Adipocyte (in vitro differentiated cells): ENCODE measurements at places on chromosomes 12 and 14.

GRCh38 chr12:47867495-47867941 lies 37.3 kb downstream of the VDR start:
- DNase-seq: peak; percentile 46

DNA sequence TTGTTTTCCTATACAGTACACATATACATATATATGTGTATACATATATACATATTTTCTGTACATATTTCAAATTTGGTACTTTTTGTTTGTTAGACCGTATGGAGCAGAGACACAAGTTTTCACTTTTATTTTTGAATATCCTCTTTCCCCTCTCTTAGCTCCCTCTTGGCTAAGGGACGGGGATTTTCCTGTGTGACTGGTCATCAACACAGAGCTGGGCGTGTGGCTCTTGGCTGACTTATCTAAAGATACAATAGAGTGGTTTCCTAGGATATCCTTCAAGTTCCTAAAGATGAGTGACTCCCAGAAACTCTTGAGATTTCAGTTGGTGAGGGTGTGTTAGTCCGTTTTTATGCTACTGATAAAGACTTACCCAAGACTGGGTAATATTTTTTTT lies 1404.5 kb upstream of the TMEM132C start:
- no peak for DNase-seq

GRCh38 chr12:45231515-45232145 lies 15.7 kb downstream of the ANO6 start:
- peak; percentile 71 for DNase-seq

DNA sequence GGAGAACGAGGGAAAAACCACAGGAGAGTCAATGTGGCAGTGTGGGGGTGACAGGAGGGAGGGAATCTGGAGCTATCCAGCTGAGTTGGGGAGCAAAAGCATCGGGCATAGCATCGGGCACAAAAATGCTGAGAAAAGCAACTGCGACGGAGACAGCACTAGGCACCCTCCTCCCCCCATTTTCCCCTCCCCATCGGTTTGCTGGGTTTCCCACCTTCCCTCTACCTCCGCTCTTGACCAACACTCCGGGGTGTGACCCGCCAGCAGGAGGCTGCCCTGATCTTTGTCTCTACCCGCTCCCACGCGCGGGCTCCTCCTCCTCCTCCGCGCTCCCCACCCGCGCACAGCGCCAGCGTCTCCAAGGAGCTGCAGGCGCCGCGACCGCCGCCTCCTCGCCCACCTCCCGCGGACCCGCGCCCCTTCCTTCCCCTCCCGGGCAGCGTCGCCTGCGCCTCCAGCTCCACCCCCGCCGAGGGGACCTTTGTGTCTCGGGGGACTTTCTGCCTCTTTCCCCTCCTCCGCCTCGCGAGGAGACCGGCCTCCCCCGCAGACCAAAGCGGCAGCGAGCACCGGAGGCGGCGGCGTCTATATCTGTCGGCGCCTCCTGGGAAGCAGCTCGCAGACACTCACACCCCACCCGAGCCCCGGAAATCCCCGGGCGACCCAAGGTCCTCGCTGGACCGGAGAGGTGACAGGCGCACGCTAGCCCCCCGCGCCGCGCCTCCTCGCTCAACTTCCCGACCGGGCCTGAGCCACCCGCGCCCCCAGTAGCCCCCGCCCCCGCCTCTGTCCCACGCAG lies 920 bp downstream of the CDK17 start:
- peak; percentile 88 for DNase-seq

DNA sequence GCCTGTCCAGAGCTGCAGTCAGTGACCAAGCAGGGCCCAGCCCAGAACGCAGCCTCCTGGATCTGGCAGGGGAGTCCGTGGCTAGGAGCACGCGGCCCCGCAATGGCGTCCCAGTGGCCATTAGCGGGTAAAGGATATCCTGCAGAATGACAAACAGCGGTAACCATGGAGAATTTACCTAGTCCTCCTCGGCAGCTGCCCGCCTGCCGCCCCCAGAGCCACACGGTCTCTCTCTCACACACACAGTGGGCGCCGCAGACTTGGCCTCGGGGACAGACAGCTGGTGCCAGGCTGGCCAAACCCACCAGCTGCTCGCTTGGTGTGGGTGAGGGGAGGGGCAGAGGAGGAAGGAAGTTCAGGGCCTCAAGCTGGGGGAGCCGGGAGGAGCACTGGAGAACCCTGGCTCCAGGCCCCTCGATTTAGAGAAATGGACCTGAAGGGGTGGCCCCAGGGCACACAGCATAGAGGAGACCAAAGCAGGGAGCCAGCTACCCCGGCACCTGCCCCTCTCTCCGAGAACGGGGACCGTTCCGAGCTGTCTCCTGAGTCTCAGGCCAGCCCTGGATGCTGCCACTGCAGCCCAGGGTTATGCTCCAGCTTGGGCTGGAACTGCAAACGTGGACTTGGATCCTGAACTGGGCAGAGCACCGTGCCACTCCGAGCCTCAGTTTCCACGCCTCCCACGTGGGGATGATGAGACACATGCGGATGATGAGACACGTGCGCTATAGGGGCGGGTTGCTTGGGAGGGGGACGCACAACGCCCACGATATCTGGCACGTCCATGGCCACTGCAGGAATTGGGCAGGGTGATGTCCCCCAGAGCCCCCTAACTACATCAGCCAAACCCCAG lies 3.4 kb downstream of the CDK2AP1 start:
- DNase-seq: peak; percentile 34

GRCh38 chr12:110123919-110124268 lies 263 bp upstream of the IFT81 start:
- DNase-seq: no peak

- DNase-seq: peak; percentile 32
These were observed 152.3 kb downstream of the RAD51B start for GRCh38 chr14:67971627-67972625.

DNA sequence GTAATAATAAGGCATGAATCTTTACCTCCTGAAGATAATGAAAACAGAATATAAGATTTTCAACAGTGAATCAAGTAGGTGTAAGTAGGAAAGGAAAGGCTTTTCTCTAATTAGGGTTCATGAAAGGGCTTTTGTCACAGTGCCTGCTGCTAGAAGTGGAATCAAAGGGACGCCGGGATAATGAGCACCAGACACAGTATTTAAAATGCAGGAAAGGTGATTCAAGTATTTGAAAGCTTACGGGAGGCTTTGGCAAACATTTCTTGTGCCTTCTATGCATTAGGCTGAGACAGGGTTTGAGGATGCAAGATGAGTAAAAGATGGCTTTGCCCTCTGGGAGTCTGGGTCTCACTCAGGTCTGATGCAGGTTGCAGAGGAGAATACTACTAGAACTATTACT lies 70.5 kb upstream of the ANO4 start:
- DNase-seq: no peak

DNA sequence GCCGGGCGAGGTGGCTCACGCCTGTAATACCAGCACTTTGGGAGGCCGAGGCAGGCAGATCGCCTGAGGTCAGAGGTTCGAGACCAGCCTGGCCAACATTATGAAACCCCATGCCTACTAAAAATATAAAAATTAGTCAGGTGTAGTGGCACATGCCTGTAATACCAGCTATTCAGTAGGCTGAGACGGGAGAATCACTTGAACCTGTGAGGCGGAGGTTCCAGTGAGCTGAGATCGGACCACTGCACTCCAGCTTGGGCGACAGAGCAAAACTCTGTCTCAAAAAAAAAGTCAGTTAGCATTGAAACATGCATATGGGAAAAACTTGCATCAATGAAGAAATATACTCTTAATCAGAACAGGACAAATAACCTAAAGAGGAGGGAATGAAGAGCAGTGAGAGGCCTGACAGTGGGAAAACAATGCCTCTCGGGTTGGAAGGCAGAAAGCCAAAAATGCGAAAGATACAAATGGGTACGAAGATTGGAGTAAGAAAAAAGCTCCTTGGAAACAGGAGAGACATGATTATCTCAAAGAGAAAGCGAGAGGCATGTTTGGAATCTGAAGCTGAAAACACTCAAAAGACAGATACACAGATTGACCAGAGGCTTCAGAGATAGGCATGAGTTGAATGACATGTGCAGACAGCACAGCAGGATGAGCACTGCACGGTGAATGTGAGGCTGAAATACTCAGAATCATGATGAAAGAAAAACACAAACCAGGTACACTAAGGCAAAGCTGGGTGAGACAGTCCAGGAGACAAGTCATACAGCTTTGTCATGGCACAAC lies 30.6 kb downstream of the RESF1 start:
- DNase-seq: peak; percentile 2

DNA sequence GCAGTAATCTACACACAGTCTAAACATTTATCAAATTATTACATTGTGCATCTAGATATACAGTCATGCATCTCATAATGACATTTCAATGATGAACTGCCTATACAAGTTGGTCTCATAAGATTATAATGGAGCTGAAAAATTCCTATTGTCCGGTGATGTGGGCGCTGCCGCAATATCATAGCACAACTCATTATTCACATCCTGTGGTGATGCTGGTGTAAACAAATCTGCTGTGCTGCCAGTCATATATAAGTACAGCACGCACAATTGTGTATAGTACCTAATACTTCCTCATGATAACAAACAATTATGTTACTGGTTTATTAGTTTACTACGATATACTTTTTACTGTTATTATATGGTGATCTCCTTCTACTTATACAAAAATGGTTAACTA lies 768.8 kb upstream of the NOVA1 start:
- no peak for DNase-seq

GRCh38 chr12:96112733-96113132 lies 77.3 kb upstream of the LTA4H start:
- no peak for DNase-seq

GRCh38 chr12:66877925-66878324 lies 199.0 kb upstream of the GRIP1 start:
- DNase-seq: no peak

DNA sequence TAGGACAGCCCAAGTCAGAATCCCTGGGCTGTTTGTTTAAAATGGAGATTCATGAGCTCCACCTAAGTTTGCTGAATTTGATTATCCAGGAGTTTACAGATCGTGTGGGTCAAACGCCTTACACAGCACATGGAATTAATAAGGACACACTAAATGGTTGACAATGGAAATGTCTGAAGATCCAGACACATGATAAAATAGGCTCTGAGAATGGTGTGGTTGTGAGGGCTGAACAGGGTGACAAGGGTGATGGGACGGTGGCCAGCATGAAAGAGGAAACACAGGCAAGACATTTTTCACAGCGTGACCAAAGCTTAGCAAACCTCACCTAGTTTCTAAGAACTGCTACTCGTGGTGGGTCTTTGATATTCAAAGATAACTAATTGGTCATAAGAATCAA lies 12.5 kb downstream of the VWF start:
- no peak for DNase-seq

DNA sequence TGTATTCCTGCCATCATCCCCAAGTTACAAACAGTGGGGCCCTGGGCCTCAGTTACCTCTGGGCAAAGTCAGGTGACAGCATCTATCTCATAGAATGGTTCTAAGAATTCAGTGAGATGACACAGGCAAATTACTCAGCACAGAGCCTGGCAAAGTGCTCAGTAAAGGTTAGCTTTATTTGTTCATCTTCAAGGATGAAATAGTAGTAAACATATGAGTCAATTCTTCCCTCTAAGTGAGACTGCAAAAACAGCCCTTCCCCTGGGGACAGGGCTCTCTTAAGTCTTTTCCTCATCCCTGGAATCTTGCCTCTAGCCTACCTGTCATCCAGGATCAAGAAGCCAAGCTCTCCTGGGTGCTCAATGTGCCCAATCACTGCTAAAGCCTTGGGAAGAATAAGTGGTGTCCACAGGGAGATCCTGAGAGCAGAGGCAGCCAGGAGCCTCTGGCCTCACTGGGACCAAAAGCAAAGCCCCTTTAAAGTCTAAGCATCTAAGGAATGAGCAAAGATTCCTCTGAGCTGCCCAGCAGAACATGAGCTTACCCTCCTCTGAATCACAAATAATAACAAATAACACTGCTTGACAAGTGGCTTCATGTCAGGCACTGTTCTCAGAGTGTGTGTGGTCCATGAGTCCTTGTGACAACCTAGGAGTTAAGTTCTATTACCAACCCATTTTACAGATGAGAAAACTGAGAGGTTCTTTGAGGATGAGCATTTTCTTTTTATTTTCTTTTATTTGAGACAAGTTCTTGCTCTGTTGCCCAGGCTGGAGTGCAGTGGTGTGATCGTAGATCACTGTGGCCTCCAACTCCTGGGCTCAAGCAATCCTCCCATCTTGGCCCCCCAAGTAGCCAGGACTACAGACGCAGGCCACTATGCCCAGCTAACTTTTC lies 12.1 kb downstream of the NUAK1 start:
- peak; percentile 73 for DNase-seq

DNA sequence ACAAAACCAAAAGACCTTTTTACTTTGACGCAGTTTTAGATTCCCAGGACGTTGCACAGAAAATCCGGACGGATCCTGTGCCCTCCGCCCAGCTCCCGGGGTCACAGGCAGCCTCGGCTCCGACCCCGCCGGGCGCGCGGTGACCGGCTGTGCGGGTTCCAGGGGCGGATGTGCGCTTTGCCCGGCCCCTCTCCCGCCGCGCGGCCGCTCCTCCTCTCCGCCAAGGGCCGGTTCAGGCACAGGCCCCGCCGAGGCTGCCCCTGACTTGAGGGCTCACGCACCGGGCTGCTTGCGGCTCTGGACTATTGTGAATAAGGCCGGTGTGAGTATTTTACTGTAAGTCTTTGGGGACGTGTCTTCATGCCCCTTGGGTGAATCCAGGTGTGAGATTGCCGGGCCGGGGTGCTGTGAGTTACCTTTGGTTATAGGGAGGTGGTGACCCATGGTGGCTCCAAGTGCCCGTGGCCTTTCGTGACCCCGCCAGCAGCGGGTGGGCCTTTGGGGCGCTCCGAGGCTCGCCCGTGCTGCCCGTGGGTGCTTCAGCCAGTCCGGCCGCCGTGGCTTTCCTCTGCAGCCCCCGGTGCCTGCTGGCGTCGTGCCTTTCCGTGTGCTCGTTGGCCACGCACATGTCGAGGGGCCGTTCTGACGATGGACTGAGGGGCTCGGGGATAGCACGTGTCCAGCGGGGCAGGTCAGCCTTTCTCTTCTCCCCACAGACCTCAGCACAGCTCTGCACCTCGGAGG lies 45.9 kb downstream of the NOC4L start:
- no peak for DNase-seq

DNA sequence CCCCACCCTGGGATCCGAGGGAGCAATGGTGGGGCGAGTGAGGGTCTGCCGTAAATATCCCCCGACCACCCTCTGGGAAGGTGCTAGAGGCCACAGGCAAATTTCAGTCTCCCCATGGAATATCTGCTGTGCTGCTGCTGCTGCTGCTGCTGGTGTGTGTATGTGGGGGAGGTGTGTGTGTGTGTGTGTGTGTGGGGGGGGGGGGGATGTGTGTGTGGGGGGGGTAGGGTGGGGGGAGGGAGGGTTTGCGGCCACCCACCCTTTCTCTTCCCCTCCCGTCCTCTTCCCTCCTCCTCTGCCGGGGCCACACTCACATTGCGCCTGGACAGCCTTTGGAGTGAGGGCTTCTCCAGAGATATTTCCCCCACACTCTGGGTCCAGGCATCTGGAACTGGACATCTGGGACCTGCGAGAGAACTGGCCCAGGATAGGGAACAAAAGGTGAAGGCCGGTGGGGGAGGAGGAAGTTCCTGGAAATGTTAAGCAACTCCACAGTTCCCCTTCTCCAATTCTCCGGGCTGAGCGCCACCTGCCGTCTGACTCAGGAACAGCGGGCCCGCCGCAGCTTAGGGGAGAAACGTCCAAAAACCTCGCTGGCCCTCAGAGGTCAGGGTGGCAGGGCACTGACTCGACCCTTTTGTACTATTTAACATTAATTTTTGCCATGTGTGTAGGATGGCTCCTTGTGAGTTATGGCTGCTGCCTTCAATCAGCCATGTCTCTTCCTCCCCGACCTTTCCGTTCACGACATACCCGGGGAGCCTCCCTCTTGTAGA lies at the start of gene C1RL:
TSS of gene C1RL (minus strand) at position 419 of the 776 bp plus-strand sequence. CDS start at position 385, 34 bp downstream.
- peak; percentile 94 for DNase-seq

- peak; percentile 15 for DNase-seq
These were observed 49.1 kb downstream of the BTG1 start for GRCh38 chr12:92096346-92097136.
